Endodermal cell (in vitro differentiated cells): ENCODE measurements at places on chromosomes 4 and X. TPM values are rescaled to one million over a fixed set of nuclear protein-coding genes. Genes with fewer than 3 reads are reported as not detected.

Gene DUX4
- not detected in 3 replicates for total RNA-seq

Gene NPNT
- 0.88 and 1.3 TPM in 2 replicates for total RNA-seq

- H3K4me1 ChIP-seq = no peaks in the 10 kb centered on the region
- DNase-seq = no peak
- no peaks in the 10 kb centered on the region for H3K36me3 ChIP-seq
- H3K27me3 ChIP-seq = no peaks in the 10 kb centered on the region
- no peak overlapping the region for H3K27ac ChIP-seq
- H3K4me3 ChIP-seq = no peak overlapping the region
These were observed 5.5 kb downstream of the TMEM131L start for GRCh38 chr4:153471698-153472093.

Gene CLDN2
- total RNA-seq = not detected in 3 replicates

Gene BMPR1B
- total RNA-seq = 2.8 to 4.7 TPM (median 3.2 TPM) in 3 replicates
